ENCODE measurements at places on chromosomes 12 and 14. TPM values are rescaled to one million over a fixed set of nuclear protein-coding genes. Genes with fewer than 3 reads are reported as not detected.

SLC38A4 gene
- total RNA-seq = not detected

CLEC4C gene
- total RNA-seq = not detected

CMA1 gene
- total RNA-seq = not detected

SPIC gene
- total RNA-seq = not detected

LBHD2 gene
- not detected for total RNA-seq

ADAM21 gene
- not detected for total RNA-seq

STYK1 gene
- total RNA-seq = 3.3 TPM

ANO4 gene
- total RNA-seq = 3.7 TPM

SDR9C7 gene
- total RNA-seq = 0.42 TPM

AVPR1A gene
- total RNA-seq = not detected

AJUBA gene
- total RNA-seq = 34.2 TPM

All from endodermal cell (in vitro differentiated cells).